ENCODE measurements at places on chromosomes 7 and 10.

DNA sequence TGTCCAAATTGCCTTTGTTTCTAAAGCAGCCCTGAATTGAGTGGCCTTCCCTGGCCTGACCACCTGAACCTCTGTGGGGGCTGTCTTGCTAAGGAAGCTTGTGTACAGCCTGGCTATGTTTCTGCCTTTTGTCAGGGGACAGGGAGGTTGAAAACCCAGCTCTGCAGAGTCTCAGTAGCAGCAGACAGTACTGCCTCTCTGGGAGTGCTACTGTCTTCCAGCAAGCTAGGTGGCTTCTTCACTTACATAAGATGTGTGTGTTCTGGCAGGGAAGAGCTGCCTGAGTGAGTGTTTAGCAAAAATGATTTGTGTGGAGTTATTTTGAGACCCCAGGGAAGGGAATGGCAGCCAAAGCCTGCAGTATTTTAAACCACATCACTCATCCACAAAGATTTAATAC, 57.4 kb downstream of the LRRC4 start:
- no peak for DNase-seq

GRCh38 chr10:116226053-116226452, 47.0 kb downstream of the GFRA1 start:
- DNase-seq: no peak

- DNase-seq: no peak
These were observed 296.2 kb upstream of the SMIM30 start for GRCh38 chr7:113414401-113415035.

DNA sequence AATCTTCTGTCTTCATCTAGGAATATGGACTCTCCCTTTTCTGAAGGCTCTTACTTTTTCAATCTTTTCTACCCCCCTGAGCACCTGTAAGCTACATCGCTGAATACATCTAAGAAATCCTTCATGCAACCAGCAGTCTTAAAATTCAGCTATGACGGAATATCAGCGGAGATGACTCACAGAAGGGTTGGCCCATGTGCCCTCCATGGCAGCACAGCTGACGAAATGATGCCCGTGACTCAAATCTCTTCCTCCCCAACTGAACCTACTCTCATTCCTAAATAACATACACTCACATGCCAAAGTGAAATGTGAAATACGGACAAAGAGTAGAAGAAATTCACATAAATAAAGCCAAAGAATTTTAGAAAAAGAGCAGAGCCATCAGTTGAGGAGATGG, 30.3 kb upstream of the NCAPG2 start:
- no peak for DNase-seq

GRCh38 chr10:77532068-77532467, 105.5 kb downstream of the KCNMA1 start:
- DNase-seq: no peak

DNA sequence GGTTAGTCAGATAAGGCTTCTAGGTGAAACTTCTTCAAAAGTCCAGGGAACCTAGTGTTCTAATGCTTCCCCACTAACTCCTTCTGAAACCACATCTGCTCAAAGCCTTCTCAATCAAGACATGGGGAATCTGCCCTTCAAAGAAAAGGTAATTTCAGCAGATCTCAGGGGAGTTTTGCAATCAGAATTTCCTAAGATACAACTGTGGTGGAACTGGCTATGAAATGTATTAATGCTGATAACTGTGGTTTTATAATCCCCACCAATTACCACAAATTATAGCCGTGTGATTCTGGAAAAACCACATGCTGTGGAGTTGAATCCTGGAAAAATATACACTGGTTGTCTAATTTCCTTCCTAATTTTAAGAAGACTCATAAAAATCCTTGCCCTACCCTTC, 233.8 kb downstream of the SORCS1 start:
- no peak for DNase-seq

- no peak for DNase-seq
These were observed 2.0 kb downstream of the SEMA3D start for GRCh38 chr7:85184599-85185423.

DNA sequence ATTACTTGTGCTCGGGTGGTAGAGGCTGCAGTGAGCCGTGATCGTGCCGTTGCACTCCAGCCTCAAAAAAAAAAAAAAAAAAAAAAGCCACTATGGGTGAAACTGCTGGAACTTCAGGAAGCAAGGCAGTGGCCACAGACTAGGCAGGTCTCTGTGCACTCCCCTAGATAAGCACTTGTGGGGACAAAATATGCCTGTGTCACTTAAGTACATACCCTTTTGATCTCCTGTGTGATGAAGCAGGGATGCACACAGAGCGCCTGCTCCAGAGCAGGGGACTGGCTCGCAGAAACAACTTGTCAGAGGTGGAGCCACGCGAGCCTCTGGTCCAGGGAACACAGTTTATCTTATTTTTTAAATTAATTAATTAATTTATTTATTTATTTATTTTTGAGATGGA, 42.9 kb upstream of the PSAP start:
- DNase-seq: no peak

DNA sequence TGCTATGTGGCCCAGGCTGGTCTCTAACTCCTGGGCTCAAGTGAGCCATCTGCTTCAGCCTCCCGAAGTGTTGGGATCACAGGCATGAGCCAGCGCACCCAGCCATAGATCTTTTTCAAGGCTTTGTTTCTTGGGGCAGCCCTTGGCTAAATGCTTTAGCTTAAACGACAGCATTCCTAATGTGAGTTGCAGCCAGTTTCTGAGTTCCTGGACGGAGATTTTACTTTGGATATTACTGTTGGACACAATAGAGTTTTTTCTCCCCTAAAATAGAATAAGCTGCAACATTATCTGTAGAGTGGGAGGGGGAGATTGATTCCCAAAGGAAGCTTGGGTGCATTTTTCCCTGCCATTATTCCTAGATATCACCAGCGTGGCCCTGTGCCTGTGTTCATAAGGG, 103.0 kb upstream of the BTBD16 start:
- no peak for DNase-seq

All from activated CD4-positive, alpha-beta T cell treated with anti-CD3 and anti-CD28 coated beads, Interleukin-2, amount 50 U/mL, for 48 hours (primary cell).